ENCODE measurements at places on chromosomes 7 and 10.

GRCh38 chr10:96606946-96607345, 20.1 kb upstream of the TM9SF3 start:
- no peak for DNase-seq

DNA sequence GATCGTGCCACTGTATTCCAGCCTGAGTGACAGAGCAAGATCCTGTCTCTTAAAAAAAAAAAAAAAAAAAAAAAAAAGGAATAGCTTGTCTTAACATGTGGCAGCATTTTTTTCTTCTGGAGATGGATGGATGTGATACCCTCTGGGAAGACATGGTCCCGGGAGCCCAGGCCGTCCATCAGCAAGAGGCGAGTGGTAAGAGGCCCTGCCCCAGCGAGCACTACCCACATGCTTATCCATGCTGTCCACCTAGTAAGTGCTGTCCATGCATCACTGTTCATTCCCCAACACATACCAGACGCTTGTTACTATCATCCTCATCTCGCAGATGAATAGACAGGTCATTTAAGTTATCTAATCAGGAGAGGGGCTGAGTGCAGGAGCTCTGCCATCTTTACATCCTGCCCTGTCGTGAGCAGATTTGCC, 12.9 kb downstream of the ATP6V1F start:
- DNase-seq, result no peak

DNA sequence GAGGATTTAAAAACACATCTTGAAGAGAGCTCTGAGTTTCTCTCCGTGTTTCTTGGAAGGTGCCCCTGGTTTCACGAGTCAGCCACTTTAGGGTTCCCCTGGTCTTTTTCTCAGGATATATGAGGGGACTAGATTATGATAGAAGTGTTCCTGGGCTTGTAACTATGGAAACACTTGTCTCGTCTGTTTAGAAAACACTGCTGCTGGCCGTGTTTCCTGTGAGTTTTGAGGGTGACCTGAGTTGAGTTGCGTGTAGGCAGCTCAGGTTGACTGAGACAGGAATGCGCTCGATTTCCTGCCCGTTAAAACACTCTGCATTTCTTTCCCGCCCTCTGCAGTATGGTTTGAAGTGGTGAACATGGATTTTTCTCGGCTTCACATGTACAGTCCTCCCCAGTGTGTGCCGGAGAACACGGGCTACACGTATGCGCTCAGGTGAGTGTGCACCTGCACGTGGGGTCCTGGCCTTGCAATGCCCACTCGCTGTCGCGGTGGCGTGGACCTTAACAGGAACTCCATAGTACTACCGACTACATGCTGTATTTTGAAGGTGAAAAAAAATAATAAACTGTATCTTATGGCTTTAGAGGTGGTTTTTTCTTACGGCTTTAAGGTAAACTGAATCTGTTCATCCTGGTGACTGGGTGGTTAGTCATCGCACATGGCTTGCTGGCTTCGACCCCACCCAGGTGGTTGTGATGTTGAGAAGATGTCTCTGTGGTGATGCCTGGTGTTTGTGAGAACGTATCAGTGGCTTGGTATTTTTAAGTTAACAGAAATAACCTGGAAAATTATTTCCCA, at the start of gene SUN1:
TSS of gene SUN1 (plus strand) at position 310 of the 801 bp plus-strand sequence. CDS start at position 359, 49 bp downstream.
- peak; percentile 58 for DNase-seq

- DNase-seq, result no peak
Observed at GRCh38 chr7:69211336-69211735, 386.9 kb upstream of the AUTS2 start.

GRCh38 chr10:98323221-98324164, 55.5 kb upstream of the LOXL4 start:
- DNase-seq, result no peak

- no peak for DNase-seq
Observed at GRCh38 chr10:103397191-103397825, 882 bp downstream of the PDCD11 start.

GRCh38 chr10:126087153-126087680, 190.9 kb downstream of the FANK1 start:
- DNase-seq, result no peak

GRCh38 chr10:79359816-79360498, 12.7 kb downstream of the PPIF start:
- DNase-seq, result no peak

DNA sequence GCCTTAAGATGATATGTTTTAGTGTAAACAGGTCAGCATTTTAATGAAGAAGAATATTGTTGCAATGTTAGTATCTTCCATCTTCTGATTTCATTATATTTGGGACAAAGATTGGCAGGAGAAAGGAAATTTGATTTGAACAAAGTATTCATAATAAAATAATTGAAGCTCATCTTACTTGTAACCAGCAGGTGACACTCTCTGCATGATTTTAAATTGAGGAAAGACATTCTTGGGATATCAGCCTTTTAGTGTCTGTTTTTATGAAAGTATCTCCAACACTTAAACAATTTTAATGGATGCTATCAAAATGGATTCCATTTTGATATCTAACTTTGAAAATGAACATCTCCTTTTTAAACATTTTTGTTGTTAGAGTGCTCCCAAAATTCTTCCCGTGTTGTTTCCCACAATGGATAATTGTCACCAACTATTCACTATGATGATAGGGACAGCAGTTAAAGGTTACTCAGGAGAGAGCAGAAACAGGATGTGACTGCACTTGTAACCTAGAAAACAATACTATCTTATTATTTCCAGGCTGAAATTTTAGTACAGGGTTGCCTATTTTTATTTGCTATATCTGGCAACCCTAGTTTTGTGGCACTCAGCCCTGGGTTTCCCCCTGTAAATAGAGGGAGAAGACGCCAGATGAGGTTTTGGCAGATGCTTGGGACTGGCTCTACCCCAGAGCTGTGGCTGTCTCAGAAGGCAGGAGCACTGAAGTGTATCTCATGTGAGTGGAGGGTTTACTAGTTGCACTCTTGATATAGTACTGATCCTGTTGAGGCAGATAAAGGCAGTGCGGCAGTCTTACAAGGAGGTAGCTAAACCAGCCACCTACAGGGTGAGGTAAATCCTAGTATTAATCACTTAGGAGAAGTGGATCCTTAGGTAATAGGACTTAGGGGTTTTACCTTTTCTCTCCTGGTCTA, 31.0 kb upstream of the ABCB4 start:
- no peak for DNase-seq

GRCh38 chr7:135392701-135393100, 117.2 kb downstream of the CNOT4 start:
- DNase-seq, result no peak

GRCh38 chr10:63767138-63767801, 246.1 kb downstream of the REEP3 start:
- DNase-seq, result no peak

- no peak for DNase-seq
Observed at GRCh38 chr7:80263821-80264220, 129.2 kb downstream of the GNAI1 start.

GRCh38 chr10:120387326-120387725, 69.7 kb upstream of the PLPP4 start:
- DNase-seq, result no peak

- DNase-seq, result no peak
Observed at GRCh38 chr7:152865461-152865860, 105.9 kb downstream of the ACTR3B start.

DNA sequence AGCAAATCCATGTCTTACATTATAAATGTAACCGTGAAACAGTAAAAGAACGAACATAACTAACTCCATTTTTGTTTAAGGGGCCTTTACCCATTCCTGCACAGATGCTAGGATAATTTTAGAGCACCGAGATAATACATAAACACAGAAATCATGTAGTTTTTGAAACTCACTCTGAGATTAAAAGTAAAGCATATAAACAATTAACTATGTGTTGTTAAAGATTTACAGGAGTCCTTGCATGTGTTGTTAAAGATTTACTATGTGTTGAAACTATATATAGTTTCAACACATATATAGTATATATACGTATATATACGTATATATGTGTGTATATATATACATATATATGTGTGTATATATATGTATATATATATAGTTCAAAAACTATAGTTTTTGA, 7.2 kb upstream of the CALML3 start:
- no peak for DNase-seq

DNA sequence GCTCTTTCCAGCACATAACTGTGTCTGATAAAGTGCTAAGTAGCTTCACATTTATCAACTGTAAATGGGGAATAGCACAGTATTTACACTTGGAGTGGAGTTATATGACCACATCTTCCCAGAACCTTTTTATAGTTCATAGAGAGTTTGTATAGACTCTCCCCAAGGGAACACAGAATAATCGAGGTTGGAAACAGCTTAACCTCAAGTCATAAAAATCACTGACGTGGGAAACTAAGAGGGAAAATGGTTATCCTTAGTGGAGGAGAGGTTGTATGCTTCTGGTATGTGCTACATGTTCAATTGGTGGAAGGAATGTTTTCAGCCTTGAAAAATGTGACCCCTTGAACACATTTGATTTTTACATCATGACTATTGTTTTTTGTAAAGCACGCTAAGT, 167.9 kb upstream of the KIAA1217 start:
- no peak for DNase-seq
